ENCODE measurements at places on chromosomes 16 and 17.

DNA sequence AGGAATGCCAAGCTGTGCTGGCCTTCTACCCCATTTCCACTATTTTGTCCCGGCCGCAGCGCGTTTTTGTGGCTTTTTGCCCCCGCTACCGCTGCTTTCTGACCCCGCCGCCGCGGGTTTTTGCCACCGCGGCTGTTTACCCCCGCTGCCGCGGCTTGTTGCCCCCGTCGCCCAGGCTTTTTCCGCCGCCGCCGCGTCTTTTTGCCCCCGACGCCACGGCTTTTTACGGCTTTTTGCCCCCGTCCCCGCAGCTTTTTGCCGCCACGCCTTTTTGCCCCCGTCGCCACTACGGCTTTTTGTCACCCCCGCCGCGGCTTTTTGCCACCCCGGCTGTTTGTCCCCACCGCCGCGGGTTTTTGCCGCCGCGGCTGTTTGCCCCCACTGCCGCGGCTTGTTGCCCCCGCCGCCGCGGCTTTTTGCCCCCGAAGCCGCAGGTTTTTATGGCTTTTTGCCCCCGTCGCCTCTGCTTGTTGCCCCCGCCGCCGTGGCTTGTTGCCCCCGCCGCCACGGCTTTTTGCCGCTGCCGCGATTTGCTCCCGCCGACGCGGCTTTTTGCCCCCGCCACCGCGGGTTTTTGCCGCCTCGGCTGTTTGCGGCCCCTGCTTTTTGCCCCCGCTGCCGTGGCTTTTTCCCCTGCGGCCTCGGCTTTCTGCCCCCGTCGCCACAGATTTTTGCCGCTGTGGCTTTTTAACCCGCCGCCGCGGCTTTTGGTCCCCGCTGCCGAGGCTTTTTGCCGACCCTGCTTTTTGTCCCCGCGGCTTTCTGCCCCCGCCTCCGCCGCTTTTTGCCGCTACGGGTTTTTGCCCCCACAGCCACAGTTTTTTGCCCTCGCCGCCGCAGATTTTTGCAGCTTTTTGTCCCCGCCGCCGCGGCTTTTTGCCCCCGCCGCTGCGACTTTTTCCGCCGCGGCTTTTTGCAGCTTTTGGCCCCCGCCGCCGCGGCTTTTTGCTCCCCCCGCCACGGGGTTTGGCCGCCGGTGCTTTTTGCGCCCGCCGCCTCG, 520.4 kb upstream of the WSB1 start:
- DNase-seq: no peak

- no peak for DNase-seq
These were observed 403.1 kb upstream of the CDH11 start for GRCh38 chr16:65524997-65525396.

DNA sequence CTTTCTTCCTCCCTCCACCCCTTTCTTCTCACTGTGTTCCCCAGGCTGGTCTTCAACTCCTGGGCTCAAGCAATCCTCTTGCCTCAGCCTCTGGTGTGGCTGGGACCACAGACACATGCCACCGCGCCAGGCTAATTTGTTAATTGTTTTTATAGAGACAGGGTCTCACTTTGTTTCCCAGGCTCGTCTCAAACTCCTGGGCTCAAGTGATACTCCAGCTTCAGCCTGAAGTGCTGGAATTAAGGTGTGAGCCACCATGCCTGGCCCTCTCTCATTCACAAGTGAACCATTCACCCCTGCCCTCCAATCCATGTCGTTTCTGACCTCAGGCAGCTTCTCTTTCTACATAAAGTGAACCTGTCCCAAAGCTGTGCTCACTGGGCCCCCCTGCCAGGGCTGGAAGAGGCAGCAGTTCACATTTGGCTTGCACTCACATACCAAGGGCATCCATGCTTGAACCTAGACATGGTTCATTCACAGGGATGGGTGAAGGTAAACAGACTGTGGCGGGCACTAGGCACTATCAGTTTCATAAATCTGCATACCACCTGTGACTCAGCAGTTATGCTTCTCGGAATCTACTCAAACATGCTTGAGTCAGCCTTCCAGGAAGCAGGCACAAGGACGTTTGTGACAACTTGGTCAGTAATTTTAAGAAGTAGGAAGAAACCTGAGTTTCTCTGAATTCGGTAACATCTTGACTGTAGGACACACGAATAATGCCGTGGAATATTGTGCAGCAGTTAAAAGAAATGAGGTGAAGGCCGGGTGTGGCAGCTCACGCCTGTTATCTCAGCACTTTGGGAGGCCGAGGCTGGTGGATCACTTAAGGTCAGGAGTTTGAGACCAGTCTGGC, 6.0 kb upstream of the RNF213 start:
- no peak for DNase-seq

DNA sequence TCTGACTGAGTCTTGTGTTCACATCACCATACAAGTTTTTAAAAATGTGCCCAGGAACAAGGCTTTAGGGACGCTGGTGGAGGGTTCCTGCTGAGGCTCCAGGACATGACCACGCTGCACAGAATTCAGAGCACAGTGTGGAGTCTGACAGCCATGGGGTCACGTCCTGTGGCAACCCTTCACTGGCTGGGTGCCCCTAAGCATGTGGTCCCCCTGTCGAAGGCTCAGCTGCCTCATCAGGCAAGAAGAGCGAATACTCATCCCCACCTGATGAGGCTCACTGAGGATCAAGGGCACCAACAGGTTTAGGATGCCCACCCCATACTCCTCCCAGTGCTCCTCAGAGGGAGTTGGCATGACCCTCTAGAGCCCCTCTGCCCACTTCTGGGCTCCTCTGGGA, 5.9 kb downstream of the PNMT start:
- no peak for DNase-seq

DNA sequence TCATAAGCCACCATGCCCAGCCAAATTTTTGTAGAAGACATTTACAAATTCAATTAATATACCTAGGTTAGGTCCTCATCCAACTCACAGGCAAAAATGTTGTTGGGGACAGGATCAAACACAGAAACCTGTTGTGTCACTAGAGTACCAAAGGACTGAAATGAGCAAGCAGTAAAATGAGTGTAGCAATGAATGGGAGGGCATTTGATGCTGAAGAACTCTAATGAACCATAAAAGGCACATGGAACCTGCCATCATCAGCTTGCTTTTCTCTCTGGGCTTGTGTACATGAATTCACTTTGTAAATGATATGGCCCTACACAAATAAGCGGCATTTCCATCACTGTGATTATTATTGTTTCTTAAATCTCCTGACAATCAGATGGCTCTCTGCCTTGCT, 17.8 kb downstream of the USP31 start:
- no peak for DNase-seq

GRCh38 chr17:10337976-10338375, 34.8 kb downstream of the MYH13 start:
- no peak for DNase-seq

GRCh38 chr17:50218771-50219315, 17.4 kb upstream of the COL1A1 start:
- no peak for DNase-seq

- no peak for DNase-seq
These were observed 147.7 kb downstream of the ABCC12 start for GRCh38 chr16:48008011-48008525.

DNA sequence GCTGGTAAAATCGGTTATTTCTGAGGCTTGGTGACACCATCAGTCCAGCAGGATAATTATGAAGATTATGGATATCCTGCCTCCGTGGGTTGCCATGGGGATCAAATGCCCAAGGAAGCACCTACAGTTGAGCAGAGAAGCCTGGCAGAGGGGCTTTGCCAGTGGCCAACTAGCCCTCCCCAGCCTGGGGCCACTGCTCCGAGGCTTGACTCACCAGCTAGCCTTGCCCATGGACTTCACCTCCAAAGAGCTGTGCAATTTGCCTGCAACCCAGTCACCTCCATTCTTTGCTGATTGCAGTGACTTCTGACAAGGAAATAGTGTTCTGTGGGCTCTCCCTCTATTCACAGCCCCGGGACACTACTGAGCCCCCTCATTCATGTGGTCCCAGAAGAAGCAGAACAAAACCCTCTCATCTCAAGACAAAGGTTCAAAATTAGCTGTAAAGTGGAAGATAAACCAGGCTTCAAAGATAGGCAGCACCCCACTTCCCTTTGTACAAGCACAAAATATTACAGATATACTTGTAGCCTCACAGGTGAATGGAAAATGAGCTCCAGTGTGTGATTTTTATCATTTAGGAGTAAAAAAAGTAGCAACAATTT, 1.6 kb downstream of the PECAM1 start:
- DNase-seq: no peak

DNA sequence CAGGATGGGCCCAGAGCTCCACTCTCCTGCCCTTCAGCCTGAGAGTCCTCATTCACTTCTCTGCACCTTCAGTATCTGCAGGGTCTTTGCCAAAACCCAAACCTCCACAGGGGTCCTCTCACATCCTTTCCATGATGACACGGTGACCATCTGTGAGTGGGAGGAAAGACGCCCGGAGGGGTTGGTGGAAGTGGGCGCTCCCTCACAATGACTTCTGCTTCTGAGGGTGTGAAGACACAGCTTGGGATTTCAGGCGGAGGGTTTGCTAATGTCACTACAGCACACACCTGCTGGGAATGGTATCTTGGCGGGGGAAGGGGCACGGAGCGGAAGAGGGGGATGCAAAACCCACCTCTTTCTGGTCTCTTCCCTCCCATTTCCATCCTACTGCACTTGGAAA, 115.1 kb upstream of the SDK2 start:
- DNase-seq: no peak

GRCh38 chr16:66103211-66103610, 263.3 kb upstream of the CDH5 start:
- no peak for DNase-seq

- no peak for DNase-seq
These were observed 84.9 kb downstream of the NPIPB11 start for GRCh38 chr16:29321585-29321984.

DNA sequence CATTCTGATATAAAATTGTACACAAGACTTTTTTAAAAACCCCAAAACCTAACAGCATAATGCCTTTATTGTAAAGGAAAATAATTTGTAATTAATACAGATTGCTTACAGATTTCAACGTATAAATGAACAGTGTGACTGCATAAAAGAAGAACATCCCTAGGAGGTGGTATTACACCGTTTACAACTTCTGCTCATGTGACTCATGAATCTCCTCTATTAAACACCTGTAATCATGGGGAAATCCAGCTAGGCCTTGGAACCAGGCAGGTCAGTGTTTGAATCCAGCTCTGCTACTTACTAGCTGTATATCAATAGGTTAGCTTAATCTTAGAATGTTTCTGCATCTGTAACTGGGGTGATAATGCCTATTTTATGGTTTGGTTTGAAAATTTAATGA, 15.2 kb downstream of the RABEP1 start:
- no peak for DNase-seq

DNA sequence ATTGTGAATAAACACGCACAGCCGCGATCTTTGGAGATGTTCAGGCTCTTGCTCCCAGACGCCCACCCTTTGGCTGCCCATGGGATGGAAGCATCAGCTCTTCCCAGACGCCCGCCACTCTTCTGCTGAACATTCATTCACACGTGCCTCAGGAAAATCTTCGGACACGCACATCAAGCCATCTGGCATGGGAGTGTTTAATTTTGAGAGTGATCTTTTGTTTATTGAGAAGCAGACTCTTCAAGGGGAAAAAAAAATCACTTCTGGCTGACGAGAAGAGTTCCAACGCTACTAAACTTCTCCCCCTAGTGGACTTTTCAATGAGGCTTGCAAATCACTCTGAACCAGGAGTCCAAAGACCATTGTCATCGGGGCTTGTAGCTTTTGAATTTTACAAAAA, 62.0 kb upstream of the NUDT7 start:
- DNase-seq: no peak

- DNase-seq: no peak
These were observed 32.8 kb upstream of the ETV4 start for GRCh38 chr17:43578699-43579565.

DNA sequence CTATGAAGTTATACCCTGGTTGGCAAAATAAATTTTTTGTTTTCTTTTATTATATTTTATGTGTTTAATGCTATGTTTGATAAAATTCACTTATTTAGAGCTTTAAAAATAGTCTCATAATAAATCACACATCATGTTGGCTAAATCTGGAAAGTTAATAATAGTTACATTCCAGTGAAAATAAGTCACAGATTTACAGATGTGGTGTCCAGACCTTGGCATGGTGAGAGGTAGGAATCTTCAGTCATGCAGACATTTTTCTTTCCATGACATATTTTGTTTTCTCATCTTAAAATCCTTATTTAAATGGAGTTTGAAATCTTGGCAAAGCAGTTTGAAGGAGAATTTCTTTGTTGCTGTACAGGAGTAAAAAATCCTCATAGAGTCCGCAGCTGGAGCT, 48.1 kb upstream of the GOSR1 start:
- no peak for DNase-seq

GRCh38 chr17:49520386-49521087, 25.4 kb downstream of the NGFR start:
- no peak for DNase-seq

- no peak for DNase-seq
These were observed 33.6 kb downstream of the ELAC2 start for GRCh38 chr17:12983991-12984884.

GRCh38 chr17:83160443-83161297, 81.3 kb downstream of the METRNL start:
- no peak for DNase-seq

DNA sequence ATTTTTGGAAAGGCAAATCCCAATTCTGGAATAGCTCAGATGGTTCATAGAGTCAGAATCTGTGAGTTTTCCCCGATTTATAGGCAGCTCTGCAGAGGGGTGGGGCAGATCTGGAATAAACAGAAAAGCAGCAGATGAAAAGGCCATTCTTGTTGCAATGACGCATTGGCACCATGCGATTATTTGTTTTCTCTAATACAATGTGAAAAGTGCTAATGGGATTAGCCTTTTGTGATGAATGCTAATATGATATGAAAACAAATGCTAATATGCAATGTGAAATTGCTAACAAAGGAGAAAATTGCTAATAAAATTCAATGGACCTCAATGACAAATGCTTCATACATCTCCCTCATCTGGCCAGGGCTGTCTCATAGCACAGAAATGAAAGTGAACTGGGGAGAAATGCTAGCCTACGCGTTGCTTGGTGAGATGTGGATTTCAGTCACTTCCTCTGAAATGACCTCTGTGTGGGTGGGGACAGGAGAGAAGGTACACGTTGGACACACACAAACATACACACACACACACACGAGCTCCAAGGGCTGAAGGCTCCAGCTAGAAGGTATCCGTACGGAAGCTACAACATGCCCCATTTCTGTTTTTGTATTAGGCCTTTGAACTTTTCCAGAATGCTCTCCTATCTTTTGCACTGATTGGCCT, 394.5 kb downstream of the XYLT1 start:
- no peak for DNase-seq

- no peak for DNase-seq
These were observed 29.9 kb upstream of the OR1G1 start for GRCh38 chr17:3157218-3157617.

- DNase-seq: no peak
These were observed 88.0 kb downstream of the SEC14L1 start for GRCh38 chr17:77228816-77229215.

DNA sequence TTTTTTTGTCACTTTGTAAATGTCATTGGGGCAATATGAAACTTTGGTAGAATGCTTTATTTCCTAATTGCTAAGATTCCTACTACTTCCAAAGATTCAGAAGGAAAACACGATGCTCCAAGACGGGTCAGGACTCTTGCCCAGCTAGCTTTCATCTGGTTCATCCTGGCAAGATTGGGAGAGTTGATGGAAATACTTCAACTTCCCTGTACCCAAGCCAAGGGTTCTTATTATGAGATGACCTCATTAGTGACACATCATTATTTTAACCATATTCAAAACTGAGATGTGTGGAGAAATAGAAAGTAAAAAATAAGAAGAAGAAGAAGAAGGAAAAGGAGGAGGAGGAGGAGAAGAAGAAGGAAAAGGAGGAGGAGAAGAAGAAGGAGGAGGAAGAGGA, 25.6 kb downstream of the SOX9 start:
- DNase-seq: no peak
